Left ventricle myocardium inferior (tissue), 1 donor: ENCODE measurements at places on chromosomes 7 and 10.
A peak's percentile ranks its signal among the peaks of the same experiment; 100 is the strongest.

- no peak for DNase-seq
Observed at GRCh38 chr10:131779661-131780394, 121.0 kb upstream of the PPP2R2D start.

DNA sequence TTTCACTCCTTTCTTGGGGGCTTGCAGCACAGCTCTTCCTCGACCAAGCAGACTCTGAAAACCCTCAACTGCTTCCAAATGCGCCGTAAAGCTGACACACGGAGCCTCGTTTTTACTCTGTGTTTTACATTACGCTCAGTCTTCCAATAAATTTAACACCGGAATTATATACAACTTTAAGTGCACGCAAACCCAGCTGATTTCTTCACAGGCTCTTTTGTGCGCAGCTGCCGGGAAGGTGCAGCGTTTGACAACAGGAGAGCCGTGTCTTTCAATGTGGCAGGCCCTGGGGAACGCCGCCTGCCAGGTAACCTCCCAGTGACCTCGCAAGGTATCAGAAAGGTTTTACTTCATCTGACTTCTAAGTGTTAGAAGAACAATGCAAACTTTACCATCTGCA, 35.0 kb downstream of the GFRA1 start:
- no peak for DNase-seq

DNA sequence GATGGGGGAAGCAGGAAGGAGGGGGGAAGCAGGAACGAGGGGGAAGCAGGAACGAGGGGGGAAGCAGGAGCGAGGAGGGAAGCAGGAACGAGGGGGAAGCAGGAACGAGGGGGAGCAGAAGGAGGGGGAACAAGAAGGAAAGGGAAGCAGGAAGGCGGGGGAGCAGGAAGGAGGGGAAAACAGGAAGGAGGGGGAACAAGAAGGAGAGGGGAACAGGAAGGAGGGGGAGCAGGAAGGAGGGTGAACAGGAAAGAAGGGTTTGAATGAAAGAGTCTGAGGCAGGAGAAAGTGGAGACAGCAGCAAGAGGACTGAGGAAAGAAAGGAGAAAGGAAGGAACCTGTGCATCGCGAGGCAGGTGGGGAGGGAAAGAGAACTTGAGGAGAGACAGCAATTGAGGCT, 256.6 kb downstream of the PTEN start:
- DNase-seq = no peak

- DNase-seq = no peak
Observed at GRCh38 chr7:144050093-144050492, 1.3 kb downstream of the OR2A5 start.

- no peak for DNase-seq
Observed at GRCh38 chr10:12513775-12514673, 164.7 kb downstream of the CAMK1D start.

DNA sequence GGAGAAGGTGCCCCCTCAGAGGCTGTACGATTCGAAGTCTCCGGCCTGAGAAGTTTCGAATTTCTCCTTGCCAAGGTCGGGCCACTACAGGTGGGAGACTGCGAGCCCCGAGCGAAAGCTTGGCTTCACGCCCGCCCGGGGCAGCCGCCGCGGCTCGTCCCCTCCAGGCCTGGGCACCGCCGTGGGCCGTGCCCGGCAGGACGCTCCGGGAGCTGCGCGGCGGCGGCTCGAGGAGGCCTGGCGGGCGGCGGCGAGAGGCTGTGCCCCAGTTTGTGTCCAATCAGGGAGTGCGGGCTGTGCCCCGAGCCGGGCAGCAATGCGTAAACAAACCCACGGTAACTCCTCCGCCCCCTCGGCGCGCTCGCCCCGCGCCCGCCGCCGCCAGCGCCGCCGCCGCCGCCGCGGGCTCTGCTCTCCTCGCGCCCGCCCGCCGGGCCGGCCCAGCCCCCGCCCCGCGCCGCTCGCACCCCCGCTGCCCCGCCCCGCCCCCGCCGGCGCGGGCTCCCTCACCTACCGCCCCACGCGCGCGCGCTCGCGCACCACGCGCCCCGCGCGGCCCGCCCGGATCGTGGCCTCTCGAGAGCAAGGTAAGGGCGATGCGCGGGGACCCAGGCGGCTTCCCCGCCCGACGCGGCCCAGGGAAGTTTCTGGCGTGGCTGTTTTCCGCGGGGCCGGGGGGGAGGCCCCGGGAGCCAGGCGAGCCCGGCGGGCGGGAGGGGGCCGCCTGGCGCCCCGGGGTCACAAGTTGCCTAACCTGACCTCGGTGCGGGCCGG, 57.8 kb upstream of the PCGF5 start:
- peak; percentile 81 for DNase-seq

DNA sequence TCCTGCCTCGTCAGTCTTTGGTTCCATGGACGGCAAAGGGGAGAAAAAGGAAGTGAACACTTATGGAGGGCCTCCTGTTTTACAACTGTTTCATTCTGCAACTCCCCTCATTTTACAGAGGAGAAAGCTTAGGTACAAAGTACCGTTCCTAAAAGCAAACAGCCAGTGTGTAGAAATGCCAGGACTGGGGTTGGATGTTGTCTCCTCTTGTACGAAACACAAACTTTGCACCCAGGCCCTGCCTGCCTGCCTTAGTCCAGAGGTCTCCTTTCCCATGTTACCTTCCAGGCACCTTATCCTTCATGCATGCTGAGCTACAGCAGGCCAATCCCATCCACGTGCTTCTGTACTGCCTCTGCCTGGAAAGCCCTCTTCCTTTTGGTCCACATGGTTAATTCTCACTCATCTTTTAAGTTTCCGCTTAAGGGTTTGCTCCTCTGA, 86.0 kb downstream of the ICA1 start:
- no peak for DNase-seq

GRCh38 chr10:16155834-16156233, 281.0 kb upstream of the PTER start:
- no peak for DNase-seq

- peak; percentile 16 for DNase-seq
Observed at GRCh38 chr10:114822444-114823076, 980 bp downstream of the FHIP2A start.

- no peak for DNase-seq
Observed at GRCh38 chr10:90218846-90219245, 517.5 kb downstream of the KIF20B start.

DNA sequence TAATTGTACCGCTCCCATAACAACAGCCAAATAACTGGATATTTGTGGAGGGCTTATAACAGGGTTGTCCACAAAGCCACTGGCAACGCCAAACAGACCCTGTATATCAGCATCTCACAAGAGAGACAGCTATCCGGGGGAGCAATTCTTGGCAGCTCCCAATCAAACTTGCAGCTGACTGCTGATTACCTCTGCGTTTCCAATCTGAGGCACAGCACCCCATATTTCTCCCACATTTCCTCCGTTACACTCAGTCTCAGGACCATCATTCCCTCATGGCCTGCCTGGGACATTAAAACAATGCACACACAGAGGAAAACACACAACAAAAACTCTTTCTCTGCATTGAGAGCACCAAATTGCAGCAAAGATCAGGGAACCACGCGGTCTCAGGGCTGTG, 67.8 kb upstream of the SDK1 start:
- DNase-seq = no peak

GRCh38 chr10:76946270-76946669, 691.3 kb downstream of the KCNMA1 start:
- DNase-seq = no peak

GRCh38 chr10:47348661-47349470, 703 bp downstream of the RBP3 start:
- DNase-seq = no peak

GRCh38 chr10:50219200-50219599, 32.1 kb downstream of the ASAH2 start:
- no peak for DNase-seq

DNA sequence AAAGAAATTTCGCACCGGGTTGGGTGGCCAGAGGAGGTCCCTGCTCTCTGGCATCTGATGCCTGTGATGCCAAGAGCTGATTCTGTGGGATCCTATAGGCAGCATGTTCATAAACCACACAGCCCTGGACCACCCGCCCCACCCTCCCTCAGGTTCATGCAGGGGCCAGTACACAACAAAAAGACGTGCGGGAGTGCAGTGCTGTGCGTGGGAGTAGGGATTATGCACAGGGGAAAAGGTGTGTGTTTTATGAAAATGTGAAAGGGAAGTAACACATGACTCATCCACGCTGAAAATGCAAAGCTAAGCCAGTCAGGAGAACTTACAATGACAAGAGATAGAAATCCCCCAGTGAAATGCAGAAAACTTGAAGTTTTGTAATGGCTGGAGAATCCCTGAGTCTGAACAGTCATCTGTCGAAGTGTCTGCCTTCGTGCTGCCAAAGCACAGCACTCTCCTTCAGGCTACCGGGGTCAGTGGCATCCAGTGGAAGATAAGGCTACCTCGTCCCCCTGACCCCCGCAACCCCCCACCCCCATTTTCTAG, 1.1 kb downstream of the KIAA1217 start:
- DNase-seq = no peak

GRCh38 chr10:130901311-130902165, 410.0 kb downstream of the TCERG1L start:
- DNase-seq = no peak
